ENCODE measurements at places on chromosomes 3 and 15.

DNA sequence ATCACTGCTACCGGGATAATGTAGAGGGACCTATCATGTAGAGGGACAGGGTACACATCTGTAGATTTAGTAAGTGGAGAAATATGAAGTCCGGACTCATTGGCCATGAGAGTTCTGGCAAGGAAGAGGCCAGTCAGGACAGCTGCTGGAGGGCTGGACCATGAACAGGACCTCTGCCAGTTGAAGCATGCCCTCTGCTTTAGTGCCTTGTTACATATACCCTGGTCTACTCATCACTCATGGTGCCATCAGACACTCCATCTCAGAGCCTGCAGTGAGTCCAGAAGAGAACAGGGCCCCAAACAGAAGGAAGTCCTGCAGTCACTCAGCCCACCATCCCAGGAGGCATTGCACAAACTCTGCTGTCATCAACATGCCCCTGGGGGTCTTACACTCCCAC, 54.7 kb upstream of the CA12 start:
- DNase-seq = no peak

GRCh38 chr15:41887893-41888292, 6.0 kb downstream of the SPTBN5 start:
- no peak for DNase-seq

DNA sequence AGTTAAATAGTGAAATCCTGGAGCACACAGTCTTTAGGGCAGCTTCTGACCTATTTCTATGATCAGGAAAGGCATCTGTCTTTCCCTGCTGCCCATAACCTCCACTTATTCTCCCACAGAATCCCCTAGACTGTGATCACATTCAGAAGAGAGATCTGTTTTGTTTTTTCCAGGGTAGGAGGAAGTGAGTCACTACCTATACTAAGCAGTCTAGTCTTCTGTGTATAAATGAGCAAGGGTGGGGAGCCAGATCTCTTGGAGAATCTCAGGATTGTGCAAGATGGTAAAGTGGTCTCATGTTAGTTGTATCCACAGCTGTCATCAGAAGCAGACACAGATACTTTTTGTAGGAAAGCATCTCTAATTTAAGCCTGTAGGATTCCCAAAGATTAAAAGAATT, 11.8 kb upstream of the FBXO22 start:
- no peak for DNase-seq

- no peak for DNase-seq
Observed at GRCh38 chr3:52506266-52506966, 11.3 kb downstream of the STAB1 start.

DNA sequence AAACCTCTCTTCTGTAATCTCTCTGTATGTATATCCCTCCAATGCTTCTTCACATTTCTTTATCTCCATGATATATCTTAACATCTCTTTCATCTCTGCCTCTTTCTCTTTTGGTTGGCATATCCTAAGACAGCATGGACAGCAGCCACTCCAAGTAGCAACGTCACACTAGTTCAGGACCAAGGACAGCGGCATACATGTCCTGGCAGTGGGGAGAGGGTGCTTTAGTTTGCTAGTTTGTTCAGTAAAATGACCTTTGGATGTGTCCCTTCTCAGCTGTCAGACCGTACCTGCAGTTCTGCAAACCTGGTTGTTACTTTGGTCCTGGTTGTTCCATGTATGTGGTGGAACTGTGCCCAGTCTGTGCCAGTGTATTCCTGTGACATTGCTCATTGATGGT, 225.6 kb upstream of the ROPN1 start:
- no peak for DNase-seq

GRCh38 chr3:171192176-171192854, 165.8 kb upstream of the SLC2A2 start:
- no peak for DNase-seq

- DNase-seq = peak; percentile 16
Observed at GRCh38 chr15:67101911-67102598, 36.7 kb downstream of the SMAD3 start.

GRCh38 chr3:128415200-128415772, 51.4 kb downstream of the DNAJB8 start:
- no peak for DNase-seq

DNA sequence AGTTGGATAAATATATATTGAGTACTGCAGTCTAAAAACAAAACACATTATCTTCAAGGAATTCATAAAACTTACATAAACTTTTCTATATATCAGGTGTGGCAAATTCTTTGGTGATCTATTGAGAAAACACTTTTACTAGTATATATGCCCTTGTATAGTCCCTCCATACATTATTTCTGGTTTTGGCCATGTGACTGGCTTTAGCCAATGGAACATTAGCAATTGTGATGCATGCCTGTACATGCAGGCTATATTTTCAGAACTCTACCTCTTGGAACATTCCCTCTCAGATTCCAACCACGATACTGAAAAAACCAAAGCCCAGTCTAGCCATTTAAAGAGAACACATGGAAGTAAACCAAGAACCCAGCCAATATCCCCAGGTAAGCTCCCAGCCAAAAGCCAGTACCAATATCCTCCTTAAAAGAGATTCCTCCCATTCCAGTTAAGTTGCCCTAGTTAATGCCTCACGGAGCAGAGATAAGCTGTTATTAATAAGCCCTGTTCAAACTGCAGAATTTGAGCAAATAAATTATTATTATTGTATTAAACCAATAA, 152.8 kb downstream of the NEK10 start:
- DNase-seq = no peak

- no peak for DNase-seq
Observed at GRCh38 chr3:47159820-47160219, 4.1 kb downstream of the SETD2 start.

- no peak for DNase-seq
Observed at GRCh38 chr3:56339244-56339643, 129.0 kb downstream of the ERC2 start.

- DNase-seq = no peak
Observed at GRCh38 chr15:90189781-90190467, 11.2 kb upstream of the SEMA4B start.

DNA sequence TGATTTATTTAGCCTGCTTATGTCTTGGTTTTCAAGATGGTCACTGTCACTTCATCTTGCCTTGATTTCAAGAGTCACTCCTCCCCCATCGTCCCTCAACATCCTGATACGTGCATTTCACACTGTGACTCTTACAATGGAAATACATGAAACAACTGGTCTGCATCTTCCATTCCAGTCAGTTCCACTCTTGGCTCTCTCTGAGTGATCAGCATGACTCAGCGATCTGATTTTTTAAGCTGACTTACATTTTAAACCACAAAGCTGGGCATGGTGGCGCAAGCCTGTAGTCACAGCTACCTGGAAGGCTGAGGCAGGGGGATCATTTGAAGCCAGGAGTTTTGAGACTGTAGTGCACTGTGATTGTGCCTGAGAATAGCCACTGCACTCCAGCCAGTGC, 271.2 kb upstream of the ROPN1 start:
- DNase-seq = no peak

GRCh38 chr15:70426096-70426821, 328.5 kb upstream of the TLE3 start:
- DNase-seq = no peak

DNA sequence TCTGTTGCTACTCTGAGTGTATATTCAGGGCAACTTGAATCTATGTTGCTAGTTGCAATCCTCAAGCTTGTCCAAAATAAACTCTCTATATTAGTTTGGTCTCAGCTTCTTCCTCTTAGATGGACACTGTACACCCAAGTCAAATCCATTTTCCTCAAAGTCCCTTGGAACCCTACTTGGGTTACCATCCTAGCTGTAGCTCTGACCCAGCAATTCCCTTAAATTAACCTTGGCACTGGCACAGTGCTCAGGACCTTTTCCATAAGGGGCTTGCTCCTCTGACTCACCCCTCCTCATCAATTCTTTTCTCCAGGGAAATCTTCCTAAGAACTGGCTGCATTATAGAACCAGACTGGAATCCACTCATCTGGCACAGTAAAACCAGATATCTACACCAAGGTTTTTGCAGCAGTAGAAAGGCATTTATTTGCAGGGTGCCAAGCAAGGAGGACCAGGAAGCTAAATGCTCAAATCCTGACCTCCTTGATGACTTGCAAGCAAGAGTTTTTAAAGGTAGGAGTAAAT, 44.9 kb upstream of the B3GALNT1 start:
- DNase-seq = no peak

- DNase-seq = no peak
Observed at GRCh38 chr3:132421832-132422231, 4.5 kb downstream of the DNAJC13 start.

DNA sequence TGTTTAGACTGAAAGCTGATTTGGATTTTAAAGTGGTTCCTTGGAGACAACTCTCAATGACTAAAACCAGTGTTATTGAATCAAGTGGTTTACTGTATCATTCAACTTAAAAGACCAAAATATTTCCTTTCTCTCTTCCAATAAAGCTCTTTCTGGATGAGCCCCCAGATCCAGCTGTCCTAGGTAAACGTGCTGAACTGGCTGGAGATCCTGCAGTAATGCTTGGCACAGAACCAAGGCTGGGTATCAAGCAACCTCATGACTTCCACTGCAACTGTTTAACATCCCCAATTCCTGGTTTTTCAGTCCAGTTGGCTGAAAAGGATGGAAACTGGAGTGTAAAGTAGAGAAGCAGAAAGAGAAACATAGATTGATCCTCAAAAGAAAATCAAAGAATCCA, 28.9 kb downstream of the SEC22C start:
- DNase-seq = no peak

GRCh38 chr15:35843498-35843897, 297.5 kb upstream of the DPH6 start:
- no peak for DNase-seq

GRCh38 chr3:184780981-184781515, 30.9 kb upstream of the VPS8 start:
- no peak for DNase-seq

GRCh38 chr3:69500604-69501003, 114.7 kb upstream of the FRMD4B start:
- DNase-seq = no peak

- DNase-seq = no peak
Observed at GRCh38 chr15:63517628-63518027, 13.2 kb downstream of the USP3 start.

DNA sequence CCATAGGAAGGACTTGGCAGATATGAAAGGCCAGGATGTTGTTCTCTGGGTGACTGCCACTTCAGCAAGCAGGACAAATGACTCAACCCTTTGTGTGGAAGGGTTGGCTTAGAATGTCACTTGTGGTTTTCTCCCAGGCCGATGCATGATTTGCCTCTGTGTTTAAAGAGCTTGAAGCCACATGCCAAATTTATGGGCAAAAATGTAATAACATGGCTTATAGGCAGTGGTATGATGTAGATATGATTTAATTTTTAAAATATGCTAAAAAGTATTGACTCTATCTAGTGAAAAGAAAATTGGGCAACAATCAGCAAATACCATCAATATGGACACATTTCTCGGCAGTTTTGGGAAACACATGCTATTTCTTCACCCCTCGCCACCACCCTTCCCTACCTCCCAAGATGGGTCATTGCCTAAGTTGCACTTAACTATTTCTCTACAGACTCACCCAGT, 114.6 kb downstream of the CYP19A1 start:
- DNase-seq = no peak

DNA sequence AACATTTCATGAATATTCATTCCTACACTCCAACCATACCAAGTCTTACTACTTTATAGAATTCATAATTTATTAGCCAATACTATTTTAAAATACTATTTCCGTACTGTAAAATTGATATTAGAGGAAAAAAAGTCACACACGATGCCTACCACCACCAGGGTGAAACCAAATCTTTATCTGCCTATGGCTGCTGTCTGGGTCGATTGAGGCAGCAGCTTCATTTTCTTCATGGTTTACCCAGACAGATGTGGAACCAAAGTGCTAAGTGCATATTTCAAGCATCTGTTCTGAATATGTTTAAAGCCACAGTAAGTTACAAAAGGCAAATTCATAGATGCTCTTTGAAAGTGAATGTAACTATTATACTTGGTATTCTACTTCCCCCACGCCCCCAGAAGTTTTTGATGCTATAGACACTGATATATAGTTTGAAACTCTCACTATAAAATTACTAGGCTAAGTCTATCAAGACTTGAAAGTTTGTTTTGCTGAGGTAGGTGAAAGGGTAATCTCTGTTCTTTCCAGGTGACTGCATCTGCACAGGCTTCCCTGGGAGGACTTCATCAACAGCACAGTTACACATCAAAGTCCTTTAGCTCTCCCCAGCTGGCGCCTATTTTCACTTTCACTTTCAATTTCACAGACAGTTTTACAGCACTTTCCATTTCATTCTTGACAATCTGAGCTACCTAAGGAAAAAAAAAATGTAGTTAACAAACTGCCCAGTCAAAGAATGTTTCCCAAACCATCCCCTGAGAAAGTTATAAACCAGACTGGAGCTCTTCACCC, 113.9 kb downstream of the POLQ start:
- peak; percentile 33 for DNase-seq

DNA sequence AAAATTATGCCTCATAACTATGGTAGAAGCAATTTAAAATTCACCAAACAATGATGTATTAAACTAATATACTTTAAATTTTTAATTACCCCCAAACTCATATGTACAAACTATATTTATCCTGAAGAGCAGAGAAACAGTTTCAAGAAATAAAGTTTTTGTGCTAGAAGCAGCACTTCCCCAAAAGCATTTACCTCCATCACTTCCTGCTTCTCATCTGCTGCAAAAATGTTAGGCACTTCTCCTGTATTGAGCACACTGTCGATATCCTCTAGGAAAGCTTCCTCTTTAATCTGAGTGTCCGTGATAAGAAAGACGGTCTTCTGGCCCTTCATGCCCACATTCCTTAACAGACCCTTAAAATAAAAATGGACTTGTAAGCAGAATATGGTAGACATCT, 101.5 kb upstream of the ASB14 start:
- DNase-seq = no peak

GRCh38 chr3:107315141-107315540, 62.1 kb upstream of the CCDC54 start:
- DNase-seq = no peak

DNA sequence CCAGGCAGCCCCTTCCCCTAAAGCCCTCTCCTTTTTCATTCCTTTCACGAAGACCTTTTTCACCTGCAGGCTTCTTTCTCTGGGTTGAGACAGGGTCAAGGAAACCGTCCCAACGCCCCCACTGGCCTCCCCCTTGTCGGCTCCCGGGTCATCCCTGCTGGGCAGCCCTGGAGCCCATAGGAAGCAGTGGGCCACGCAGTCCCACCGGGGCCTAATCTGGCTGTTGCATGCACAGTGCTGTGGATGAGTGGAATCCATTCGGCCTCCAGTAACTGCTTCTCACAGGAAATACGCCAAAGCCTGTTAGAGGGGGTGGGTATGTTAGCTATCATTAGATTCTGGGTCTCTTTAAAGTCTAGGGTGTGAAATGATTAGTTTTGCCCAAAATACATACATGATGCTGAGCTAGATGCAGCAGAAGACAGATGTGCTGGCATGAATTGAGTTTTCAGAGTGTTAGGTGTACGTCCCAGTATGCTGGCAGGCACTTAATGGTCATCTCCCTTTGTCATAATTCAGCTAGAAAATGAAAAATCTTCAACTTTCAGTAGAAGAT, 16.6 kb downstream of the LYSMD4 start:
- DNase-seq = no peak

GRCh38 chr3:149588909-149589308, 68.9 kb downstream of the WWTR1 start:
- DNase-seq = no peak

Measured in activated CD4-positive, CD25-positive, alpha-beta regulatory T cell treated with anti-CD3 and anti-CD28 coated beads, Interleukin-2, amount 50 U/mL, for 16 hours (primary cell).